ENCODE measurements at places on chromosomes 6 and 20.

GRCh38 chr20:33263784-33264183 lies 19.2 kb upstream of the BPIFB1 start:
- no peak for DNase-seq

- DNase-seq: no peak
Measured at GRCh38 chr6:15819841-15820240, 157.0 kb upstream of the DTNBP1 start.

- no peak for DNase-seq
Measured at GRCh38 chr6:143262859-143263258, 187.6 kb downstream of the ADAT2 start.

GRCh38 chr20:63475209-63475608 lies 2.8 kb upstream of the KCNQ2 start:
- no peak for DNase-seq

GRCh38 chr6:44631968-44632367 lies 244.5 kb downstream of the CDC5L start:
- no peak for DNase-seq

DNA sequence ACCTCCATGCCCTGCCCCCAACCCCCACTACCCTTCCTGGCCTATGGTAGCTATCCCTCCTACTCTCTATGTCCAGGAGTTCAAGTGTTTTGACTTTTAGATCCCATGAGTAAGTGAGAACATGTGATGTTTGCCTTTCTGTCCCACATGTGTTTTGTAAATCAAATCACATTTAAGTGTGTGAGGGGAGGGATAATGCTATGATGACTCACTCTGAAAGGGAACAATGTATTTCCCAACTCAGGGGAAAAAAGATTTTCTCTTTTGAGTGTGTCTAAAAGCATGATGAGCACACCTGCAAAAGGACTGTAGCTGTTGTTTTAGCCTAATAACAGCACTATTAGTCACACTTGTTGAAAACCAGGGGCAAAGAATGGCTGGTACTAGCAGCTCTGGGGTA lies 193.7 kb downstream of the GJA10 start:
- DNase-seq: no peak

- DNase-seq: no peak
Measured at GRCh38 chr6:121042766-121043165, 291.5 kb downstream of the TBC1D32 start.

- DNase-seq: no peak
Measured at GRCh38 chr6:80302716-80303115, 196.2 kb downstream of the BCKDHB start.

DNA sequence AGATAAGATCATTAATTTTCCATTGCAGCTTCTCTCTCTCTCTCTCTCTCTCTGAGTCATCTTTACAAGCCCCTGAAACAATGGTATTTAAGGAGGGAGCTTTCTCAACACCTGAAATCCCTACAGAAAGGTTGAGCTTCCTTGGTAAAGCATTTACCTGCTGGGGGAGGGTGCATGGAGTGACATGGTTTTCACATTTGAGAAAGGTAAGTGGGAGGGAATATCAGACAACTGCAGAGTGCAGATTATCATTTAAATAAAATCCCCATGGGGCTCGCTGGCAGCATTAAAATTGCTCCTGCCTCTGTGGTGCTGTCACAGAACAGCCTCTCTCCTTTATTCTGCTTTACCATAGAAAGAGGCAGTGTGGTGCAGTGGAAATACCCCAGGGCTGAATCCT lies 10.3 kb upstream of the PDYN start:
- no peak for DNase-seq

- DNase-seq: no peak
Measured at GRCh38 chr6:143804835-143805239, 38.3 kb upstream of the LTV1 start.

DNA sequence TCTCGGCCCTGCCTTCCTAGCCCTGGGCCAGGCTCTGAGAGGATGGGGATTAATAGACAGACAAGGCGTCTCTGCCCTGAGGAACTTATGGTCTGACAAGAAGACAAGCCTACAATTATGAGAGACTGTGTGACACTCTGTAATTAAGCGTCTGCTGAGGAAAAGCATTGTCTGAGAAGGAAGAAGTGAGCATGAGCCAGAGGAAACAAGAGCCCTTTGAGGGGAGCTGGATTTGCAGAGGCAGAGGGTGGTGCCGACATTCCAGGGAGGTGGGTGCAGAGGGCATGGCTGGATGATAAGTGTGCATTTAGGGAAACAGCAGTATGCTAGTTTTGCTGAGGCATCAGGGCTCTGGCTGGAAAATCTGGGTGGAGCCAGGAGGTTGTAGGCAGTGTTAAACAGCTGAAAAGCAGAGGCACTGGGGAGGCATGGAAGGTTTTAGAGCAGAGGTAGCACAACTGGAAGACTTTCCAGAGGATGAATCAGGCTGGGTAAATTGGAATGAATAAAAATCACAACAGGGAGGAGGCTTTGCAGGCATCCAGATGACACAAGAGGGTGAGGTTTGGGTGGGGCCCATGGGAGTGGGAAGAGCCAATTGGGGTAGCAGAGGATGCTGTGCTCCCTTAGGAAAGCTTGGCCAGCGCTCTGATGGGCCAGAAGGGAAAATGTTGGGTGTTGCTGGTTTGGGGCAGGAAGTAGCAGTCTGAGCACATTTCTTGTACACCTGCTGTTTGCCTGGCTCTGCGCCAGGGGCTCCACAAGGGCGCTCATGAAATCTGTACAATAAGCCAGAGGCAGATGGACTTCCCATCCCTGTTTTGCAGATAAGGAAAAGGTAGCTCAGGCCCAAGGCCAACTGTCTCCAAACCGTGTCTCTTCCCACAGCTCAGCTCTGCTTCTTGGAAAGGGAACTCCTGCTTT lies 74.0 kb upstream of the MYL9 start:
- DNase-seq: no peak

DNA sequence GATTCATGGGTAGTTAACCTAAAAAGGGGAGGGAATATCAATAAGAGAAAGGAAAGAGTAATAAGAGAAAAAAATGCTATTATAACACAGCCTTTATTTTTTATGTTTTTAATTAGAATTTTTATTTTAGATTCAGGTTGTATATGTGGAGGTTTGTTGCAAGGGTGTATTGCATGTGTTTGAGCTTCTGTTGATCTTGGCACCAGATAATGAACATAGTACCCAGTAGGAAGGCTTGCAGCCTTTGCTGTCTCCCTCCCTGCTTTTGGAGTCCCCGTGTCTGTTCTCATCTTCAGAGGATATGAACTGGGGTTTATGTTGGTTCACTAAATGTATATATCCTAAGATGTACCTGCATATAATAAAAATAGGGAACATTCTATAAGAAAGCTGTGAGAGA lies 250.0 kb downstream of the UST start:
- DNase-seq: no peak

- DNase-seq: no peak
Measured at GRCh38 chr6:166658115-166658791, 31.2 kb upstream of the RPS6KA2 start.

GRCh38 chr6:7541175-7542064 lies at the start of gene DSP:
TSS of gene DSP (plus strand) at chr6:7541671. CDS start at chr6:7541916, 245 bp downstream.
- no peak for DNase-seq

- no peak for DNase-seq
Measured at GRCh38 chr6:14549304-14549770, 431.8 kb downstream of the CD83 start.

DNA sequence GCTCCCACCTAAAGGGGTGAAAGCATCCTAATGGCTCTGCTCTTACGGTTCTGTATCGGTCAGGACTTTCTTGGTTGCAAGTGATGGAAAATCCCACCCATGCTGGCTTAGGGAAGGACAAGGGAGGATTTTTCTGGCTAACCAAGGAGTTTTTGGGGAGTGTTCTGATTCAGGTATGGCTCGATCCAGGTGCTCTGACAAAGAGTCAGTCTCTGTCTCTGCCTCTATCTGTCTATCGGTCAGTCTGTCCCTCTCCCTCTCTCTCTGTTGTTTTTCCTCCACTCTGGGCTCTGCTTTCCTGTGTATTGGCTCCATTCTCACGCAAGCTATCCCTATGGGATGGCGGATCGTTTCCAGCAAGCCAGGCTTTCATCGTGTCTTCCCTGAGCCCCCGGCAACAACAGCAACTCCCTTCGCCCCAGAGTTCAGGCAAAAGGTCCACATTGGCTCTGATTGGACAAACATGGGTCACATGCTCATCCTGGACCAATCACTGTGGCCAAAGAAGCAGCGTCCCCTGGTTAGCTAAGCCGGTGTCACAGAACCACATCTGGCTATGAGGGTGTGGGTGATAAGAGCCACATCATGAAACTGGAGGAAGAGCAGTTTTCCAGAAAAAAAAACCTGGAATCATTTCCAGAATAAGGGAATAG lies 160.3 kb downstream of the BMP7 start:
- DNase-seq: no peak

DNA sequence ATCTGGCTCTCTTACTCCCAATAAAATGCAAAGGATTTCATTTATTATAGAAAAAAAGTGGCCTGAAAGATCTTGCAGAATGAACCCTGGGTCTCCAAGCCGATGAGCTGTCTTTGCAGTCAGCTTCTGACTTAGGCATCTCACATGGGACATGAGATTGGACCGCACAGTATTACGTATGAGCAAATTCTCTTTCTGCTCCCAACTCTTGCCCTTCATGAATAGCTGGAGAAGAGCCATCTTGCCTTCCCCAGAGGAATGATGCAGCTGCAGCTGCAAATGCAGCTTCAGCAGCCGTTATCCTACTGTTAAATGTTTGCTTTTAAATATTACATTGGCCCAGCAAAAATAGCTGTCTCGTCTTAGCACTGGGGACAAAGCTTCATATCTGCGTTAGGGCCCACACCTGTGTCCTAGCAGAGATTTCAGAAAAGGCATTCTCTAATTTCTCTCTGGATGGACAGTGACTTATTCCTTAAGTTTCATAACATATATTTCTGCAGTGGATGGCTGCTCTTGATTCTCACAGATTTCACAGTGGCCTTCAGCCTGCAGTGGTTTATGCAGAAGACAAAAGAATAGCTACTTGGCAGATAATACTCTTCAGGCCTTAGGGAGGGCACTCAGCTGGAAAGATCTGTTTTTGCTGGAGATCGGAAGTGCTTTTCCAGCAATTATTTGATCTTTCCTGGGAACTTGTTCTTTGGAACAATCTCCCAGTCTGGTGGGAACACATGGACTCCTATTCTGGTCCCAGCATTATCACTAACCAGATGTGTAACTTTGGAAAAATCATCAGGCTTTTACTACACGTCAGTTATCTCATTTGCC lies 129.2 kb downstream of the FYN start:
- DNase-seq: no peak

- DNase-seq: no peak
Measured at GRCh38 chr6:5537132-5537531, 275.8 kb downstream of the FARS2 start.

GRCh38 chr6:2957696-2958330 lies 13.6 kb downstream of the SERPINB6 start:
- DNase-seq: no peak
